Osteocyte (in vitro differentiated cells): ENCODE measurements at places on chromosomes 7 and 10.

- no peak for DNase-seq
Observed at GRCh38 chr10:99854860-99855259, 72.4 kb downstream of the ABCC2 start.

DNA sequence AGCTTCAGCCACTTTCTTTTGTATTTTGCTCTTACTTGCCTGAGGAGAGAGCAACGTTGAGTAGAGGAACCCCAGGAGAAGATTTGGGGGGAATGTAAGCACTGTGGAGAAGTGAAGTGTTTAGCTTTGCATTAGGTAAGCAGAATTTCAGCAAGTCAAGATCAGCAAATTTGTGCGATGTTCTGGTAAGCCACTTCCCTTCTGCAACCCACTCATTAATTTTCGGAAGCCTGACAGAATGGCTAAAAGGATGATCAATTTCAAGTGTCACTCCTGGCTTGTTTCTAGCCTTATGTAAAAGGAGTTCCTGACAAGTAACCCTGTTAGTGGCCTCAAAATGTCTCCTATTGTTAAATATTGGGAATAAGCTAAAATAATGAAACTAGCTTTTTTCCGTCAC, 48.5 kb upstream of the NXPH1 start:
- DNase-seq: no peak

DNA sequence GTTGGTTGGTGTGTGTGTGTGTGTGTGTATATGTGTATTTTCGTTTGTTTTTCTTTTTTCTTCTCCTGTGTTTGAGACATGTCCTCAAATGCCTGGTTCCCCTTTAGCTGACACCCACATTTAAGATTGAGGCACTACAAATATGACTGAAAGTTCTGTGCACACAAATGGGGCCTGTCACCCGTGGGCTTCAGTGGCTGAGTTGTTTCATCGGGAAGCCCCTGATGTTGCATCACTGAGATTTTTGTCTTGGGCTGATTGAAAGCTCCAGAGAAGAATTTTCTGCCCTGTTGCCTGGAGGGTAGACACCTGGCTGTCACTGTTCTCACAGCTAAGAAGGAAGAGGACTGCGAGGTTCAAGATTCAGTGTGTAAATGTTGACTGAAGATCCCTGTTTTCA, 283.8 kb upstream of the C7orf33 start:
- DNase-seq: no peak

GRCh38 chr7:142152076-142152475, 40.6 kb downstream of the MGAM2 start:
- no peak for DNase-seq

DNA sequence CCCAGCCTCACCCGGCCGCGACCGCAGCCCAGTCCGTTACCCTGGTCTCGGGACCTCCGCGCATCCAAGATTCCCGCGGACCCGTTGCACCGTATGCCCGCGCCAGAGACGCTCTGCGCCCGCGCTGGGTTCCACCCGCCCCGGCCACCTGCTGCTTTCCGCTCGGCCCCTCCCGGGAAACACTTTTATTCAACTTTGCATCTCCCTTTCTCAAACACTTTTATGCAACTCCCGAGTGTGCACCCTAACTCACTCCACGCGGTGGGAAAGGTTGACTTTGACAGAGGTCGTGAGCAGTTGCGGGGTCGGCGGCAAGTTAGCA, at the start of gene ODAD2:
Gene ODAD2, minus strand, starts transcription at position 126 of the 322 bp plus-strand sequence. CDS start 3,937 bp downstream, outside the sequence.
- no peak for DNase-seq

GRCh38 chr7:75055830-75056772, 17.5 kb downstream of the RCC1L start:
- DNase-seq: no peak

- DNase-seq: peak; percentile 91
Observed at GRCh38 chr10:97574374-97575126, 2.0 kb downstream of the ANKRD2 start.

DNA sequence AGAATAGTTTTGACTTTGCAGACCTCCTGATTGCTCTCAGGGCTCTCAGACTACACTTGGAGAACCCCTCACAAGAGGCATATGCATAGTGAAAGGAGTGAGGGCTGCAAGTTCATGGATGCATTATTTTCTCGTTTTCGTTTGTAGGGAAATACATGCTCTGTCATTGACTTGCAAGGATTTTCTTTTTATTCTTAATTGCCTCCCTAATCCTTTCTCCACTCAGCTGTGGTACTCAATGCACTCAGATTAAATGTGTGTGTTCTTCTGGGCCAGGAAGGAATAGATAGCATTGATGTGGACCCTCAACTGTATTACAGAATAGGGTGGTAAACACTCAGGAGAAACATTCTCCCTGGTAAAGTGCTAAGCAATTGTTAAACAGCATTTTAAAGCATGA, 188.7 kb downstream of the CACNB2 start:
- DNase-seq: no peak

GRCh38 chr10:111556666-111557065, 479.8 kb downstream of the ADRA2A start:
- no peak for DNase-seq

- no peak for DNase-seq
Observed at GRCh38 chr7:116187400-116187799, 22.9 kb upstream of the TES start.

DNA sequence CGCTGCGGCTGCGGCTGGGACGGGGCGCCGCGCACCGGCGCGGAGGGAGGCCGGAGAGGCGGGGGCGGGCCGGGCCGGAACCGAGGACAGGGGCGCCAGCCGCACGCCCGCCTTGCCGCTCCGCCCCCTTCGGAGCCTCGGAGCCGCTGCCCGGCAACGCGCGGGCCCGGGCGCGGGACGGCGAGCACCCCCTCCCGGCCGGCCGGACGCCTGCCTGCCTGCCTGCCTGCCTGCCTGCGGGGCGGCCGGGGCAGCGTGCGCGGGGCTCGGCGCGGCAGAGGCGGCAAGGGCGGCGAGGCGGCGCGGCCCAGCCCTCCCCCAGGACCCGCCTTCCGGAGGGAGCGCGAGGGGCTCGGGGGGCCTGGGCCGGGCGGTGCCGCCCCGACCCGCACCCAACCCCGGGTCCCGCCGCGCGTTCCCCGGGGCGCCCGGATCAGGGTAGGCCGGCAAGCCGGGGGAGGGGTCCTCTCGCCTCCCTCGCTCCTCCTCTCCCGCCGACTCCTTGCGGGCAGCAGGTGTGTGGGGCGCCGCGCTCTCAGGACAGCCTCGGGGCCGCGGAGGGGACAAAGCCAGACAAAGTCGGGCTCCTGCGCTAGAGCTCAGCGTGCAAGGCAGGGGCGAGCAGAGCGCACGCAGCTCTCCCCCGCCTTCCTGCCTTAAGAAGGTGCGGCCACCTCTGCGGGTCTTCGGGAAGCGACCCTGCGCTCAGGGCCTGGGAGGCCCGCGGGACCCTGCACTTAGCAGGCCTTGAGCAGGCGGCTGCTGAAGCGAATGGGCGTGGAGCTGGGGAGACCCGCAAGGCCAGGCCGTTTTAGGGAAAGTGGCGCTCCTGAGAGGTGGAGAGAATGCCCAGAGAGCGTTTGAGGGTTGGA, at the start of gene KIAA1549:
Gene KIAA1549, minus strand, starts transcription at position 58 of the 872 bp plus-strand sequence. CDS start 120 bp downstream, outside the sequence.
- DNase-seq: peak; percentile 90

DNA sequence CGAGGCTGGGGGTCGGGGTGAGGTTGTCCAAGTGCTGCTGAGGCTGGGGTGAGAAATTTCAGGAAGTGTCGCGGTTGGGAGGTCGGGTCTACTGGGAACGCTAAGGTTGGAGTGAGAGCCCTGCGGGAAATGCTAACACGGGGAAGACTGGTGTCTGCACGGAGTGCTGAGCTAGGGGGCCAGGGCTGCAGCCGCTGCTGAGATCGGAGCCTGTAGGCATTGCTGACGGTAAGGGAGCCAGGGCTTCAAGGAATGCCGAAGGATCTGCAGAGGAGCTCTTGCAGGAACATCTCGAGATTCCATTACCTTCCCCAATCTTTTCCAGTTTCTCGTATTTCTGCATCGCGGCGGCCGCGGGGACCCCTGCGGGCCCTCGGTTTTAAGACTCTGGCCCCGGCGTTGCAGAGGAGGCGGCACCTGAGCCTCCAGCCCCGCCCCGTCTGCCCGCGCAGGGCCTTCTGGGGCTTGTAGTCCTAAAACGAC, at the start of gene CDK5:
Gene CDK5, minus strand, starts transcription at position 392 of the 483 bp plus-strand sequence. Its CDS starts 49 bp downstream, at position 343.
- DNase-seq: no peak

GRCh38 chr10:24449321-24449740, 240.4 kb downstream of the KIAA1217 start:
- DNase-seq: no peak

GRCh38 chr7:123131556-123131955, 68.2 kb downstream of the SLC13A1 start:
- no peak for DNase-seq

- peak; percentile 69 for DNase-seq
Observed at GRCh38 chr10:132069122-132069848, 3.5 kb downstream of the JAKMIP3 start.

GRCh38 chr7:713488-714230, 12.8 kb upstream of the DNAAF5 start:
- DNase-seq: no peak

- DNase-seq: no peak
Observed at GRCh38 chr7:151451626-151452571, 12.0 kb upstream of the CRYGN start.

GRCh38 chr7:111647881-111648280, 85.6 kb upstream of the IMMP2L start:
- no peak for DNase-seq

- DNase-seq: no peak
Observed at GRCh38 chr10:7481368-7481765, 70.5 kb upstream of the SFMBT2 start.

- DNase-seq: no peak
Observed at GRCh38 chr7:105788816-105789349, 87.5 kb downstream of the ATXN7L1 start.

DNA sequence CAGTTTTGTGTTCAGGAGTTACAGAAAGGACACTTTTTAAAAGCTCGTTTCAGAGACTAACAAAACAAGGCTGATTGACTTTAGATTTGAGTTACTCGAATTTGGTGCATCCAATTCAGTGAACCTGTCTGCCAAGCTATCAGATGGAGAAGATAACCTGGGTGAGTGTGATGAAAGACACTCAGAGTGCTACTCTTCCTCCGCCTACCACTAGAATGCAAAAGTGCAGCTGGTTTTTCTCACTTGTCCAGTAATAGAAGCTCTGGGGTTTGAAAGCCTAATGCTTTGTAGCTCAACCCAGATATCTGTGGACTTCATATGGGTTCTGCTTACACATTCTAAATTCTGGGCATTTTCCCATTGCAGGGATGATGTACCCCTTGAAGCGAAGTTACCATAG, 82.8 kb upstream of the NPY start:
- DNase-seq: no peak

DNA sequence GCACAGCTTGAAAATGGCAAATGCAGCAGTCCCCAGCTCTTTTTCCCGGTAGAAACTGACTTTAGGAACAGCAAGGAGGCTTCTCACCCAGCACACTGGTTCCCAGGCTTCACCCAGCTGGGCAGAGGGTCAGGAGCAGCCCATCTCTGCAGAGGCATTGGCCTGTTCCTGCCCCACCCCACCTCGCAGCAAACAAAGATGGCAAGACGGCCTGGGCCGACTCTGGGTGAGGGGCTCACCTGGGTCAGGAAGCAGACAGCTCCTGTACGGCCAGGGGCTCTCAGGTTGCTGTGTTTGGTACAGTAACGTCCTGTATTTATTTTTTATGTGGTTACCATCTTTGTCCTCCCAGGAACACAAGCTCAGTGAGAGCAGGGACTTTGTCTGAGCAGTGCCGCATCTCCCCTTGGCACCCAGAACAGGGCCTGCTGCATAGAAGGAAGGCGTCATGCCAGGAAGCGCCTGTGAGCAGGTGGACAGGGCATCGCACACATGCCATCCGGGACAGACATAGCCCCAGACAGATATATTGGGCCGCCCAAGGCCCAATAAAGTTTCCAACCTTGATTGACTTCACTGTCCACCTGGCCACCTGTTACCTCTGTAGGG, 585.0 kb upstream of the FOXK1 start:
- DNase-seq: no peak

DNA sequence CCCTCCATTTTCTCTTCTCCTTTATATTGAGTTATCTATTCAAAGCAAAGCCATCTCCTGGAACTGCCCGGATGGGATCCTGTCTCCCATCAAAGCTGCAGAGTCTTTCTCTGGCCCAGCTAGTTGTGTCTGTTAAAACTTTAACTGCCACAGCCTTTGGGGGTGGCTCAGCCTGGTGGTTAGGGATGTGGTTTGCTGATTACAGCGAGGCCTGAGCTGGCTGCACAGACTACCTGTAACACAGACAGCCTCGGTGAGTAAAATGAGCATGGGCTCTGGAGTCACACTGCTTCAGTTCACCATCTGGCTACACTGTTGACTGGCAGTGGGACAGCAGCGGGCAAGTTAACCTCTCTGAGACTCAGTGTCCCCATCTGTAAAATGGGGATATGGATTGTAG, 18.4 kb upstream of the HABP2 start:
- no peak for DNase-seq

DNA sequence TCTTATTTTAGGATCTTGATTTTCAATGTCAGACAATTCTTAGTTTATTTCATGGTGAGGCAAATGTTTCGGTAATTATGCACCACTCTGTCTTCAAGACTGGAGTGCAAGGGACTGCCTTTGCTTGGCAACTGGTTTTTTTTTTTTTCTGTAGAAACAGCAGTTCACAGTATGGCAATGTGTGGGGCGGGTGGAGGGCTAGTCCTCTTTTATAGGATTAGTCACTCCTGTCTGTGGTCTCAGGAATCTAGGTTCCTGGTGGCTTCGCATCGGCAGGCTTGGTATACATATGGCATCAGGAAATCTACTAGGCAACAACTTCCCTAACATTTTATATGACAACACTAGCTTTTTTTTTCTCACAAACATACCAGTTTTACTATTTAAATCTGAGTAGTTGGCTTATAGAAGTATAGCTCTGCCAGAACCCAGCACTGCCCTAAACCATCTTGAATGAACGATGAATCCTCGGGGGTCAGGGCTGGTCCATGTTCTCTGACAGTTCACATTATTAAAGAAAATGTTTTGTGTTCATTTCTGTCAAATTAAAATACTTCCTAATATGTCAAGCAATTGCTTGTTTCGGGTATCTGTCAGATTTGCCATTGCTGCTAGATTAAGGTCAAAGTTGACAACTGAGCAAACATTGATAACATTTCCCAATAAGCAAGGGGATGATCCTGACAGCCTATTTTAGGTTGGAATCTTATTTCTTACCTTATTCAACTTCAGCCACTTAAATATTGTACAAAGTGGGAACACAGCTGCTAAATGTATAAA, 289.7 kb upstream of the VSTM2A start:
- no peak for DNase-seq

- no peak for DNase-seq
Observed at GRCh38 chr7:80977751-80978150, 58.9 kb upstream of the SEMA3C start.
